Thoracic aorta (tissue), 2 donors: ENCODE measurements at places on chromosomes 4 and X.
A peak's percentile ranks its signal among the peaks of the same experiment; 100 is the strongest.

- H3K27me3 ChIP-seq: no peaks in the 10 kb centered on the region
- H3K27ac ChIP-seq: no peak overlapping the region
- no peak overlapping the region for H3K4me3 ChIP-seq
- DNase-seq: no peak
- H3K4me1 ChIP-seq: peaks cover 25% of the 10 kb centered on the region
Measured at GRCh38 chr4:159185591-159186023, 82.7 kb downstream of the RAPGEF2 start.

DNA sequence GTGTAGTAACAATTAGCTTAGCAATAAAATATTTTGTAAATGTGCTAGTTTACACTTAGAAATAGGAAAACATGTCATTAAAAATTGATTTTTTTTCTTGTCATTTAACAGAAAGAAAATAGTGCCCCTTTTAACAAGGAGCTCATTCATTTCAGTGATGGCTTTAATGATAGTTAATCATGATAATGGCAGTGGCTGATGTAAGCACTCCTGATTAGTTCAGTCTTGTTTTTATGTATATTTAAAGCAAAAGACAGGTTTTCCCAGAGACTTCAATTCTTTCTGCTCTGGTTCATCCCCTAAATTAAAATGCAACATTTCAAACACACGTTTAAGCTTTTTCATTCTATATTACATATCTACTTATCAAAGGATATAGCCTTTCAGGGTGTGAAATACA is 1039.5 kb upstream of the PCDH7 start:
- no peaks in the 10 kb centered on the region for H3K36me3 ChIP-seq
- H3K4me3 ChIP-seq: no peak overlapping the region
- H3K27ac ChIP-seq: no peak overlapping the region

DNA sequence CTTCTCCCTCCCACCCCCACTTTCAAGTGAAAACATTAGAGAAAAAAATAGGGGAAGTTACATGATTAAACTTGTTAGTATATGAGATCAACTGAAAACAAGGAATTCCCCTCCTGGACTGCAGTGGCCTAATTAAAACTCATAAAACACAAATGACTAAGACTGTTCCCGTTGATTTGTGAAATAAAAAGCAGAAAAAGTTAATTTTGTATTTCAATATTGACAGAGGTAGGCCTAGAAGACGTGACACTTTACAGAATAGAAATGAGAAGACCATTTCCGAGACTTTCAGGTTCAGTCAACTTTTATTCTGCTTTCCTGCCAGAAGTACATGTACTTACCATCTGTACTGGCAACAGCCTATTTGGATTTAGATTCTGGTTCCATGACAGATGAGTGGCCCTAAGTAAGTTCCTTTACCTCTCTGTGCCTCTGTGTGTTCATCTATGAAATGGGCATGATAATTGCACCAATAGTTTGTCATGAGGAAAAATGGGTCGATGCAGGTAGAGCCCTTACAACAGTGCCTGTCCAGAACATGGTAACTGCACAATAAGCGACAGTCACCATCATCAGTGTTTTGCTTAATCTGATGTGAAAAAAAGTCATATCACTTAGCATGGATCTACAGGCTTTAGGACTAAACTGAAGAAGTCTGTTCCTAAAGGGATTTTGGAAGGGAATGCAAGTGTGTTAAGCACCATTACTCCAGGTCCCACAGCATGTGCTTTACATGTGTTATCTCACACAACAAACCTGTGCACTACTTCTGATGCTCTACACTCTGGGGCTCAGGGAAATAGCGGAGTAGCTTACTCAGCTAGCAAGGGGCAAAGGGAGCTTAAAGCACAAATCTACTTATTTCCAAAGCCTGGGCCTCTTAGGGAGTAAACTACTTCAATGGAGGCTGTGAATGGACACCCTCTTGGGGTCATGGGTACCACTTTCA is 562.3 kb upstream of the DIPK2B start:
- H3K27me3 ChIP-seq: no peaks in the 10 kb centered on the region
- no peak for DNase-seq
- H3K36me3 ChIP-seq: no peaks in the 10 kb centered on the region
- no peak overlapping the region for H3K4me3 ChIP-seq

- H3K4me3 ChIP-seq: no peak overlapping the region
- H3K27me3 ChIP-seq: no peaks in the 10 kb centered on the region
- no peak for DNase-seq
- H3K4me1 ChIP-seq: peaks cover 5% of the 10 kb centered on the region
- H3K27ac ChIP-seq: no peak overlapping the region
Measured at GRCh38 chr4:113603911-113604310, 157.6 kb downstream of the CAMK2D start.

DNA sequence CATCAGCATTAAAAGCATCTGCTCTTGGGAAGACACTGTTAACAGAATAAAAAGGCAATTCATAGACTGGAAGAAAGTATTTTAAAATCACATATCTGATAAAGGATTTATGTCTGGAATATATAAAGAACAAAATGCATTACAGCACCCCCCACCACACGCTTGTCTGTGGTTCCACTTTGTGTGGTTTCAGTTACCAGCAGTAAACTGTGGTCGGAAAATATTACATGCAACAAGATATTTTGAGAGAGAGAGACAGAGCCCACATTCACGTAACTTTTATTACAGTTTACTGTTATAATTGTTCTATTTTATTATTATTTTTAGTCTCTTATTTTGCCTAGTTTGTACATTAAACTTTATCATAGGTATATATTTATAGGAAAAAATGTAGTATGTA is 21.2 kb upstream of the PDE6B start:
- H3K4me1 ChIP-seq: no peaks in the 10 kb centered on the region
- H3K4me3 ChIP-seq: no peak overlapping the region
- no peaks in the 10 kb centered on the region for H3K36me3 ChIP-seq
- no peak overlapping the region for H3K27ac ChIP-seq
- no peak for DNase-seq

DNA sequence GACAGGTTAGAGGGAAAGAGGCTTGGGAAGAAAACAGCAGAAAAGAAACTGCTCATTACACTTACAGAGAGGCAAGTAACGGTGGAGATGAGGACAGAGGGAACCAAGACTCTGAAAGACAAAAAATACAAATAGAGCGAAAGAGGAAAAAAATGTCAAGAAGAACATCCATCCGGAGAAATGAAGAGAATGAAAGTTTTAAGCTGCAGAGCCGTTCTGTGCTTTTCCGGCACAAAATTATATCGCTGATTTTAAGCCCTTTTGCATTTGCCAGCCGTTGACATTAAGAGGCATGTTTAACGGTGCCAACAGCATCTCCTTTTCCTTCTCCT is 236 bp downstream of the PCDH10 start:
- no peak for DNase-seq
- H3K27ac ChIP-seq: peak overlapping the region; percentile 86
- H3K4me1 ChIP-seq: no peaks in the 10 kb centered on the region
- no peaks in the 10 kb centered on the region for H3K36me3 ChIP-seq

DNA sequence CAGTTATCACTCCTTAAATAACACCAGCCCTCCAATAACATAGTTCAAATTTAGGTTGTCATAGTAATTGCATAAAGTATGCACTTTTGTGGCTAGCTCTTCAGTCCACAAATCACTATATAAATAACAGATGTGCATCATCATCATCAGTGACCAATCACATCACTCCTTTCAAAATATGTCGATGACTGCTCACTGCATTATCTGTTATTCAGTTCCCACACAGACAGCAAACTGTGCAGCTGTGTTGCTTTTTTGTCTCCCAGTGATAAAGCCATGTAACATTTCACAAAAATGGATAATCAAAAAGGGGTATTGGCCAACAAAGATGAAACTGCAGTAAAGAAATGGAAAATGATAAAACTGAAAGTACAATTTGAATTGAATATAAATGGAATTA is 205.4 kb downstream of the DCLK2 start:
- no peak for DNase-seq
- H3K27me3 ChIP-seq: no peaks in the 10 kb centered on the region
- H3K27ac ChIP-seq: no peak overlapping the region
- no peaks in the 10 kb centered on the region for H3K4me1 ChIP-seq
- no peaks in the 10 kb centered on the region for H3K36me3 ChIP-seq
- no peak overlapping the region for H3K4me3 ChIP-seq

GRCh38 chr4:154877110-154877760 is 96.2 kb downstream of the RBM46 start:
- H3K27me3 ChIP-seq: no peaks in the 10 kb centered on the region
- no peaks in the 10 kb centered on the region for H3K4me1 ChIP-seq
- no peak overlapping the region for H3K27ac ChIP-seq
- DNase-seq: no peak
- H3K4me3 ChIP-seq: no peak overlapping the region
- H3K36me3 ChIP-seq: no peaks in the 10 kb centered on the region

- no peak overlapping the region for H3K4me3 ChIP-seq
- H3K27ac ChIP-seq: no peak overlapping the region
- no peaks in the 10 kb centered on the region for H3K4me1 ChIP-seq
Measured at GRCh38 chr4:32840461-32841189, 2120.5 kb downstream of the PCDH7 start.

GRCh38 chr4:5165420-5166369 is 114.4 kb downstream of the STK32B start:
- H3K36me3 ChIP-seq: no peaks in the 10 kb centered on the region
- H3K4me3 ChIP-seq: no peak overlapping the region
- no peak overlapping the region for H3K27ac ChIP-seq
- no peaks in the 10 kb centered on the region for H3K4me1 ChIP-seq
- no peak for DNase-seq
- H3K27me3 ChIP-seq: no peaks in the 10 kb centered on the region

DNA sequence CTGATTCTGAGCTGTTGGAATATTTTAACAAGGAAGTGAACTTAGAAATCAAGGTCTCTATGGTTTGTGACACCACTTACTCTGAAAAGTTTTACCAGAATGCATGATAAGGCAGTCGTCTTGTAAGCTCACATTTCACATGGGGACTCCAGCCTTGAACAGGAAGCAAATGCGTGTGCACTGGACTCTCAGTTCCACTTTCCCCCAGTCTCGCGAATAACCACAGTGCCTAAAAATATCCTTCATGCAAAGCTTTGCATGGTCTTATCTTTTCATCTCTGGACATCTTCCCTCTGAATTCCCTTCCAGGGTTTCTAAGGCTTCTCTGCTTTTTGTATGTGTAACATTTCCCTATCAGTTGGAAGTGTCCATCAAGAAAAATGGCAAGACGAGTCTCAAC is 581.8 kb downstream of the NLGN4X start:
- H3K27ac ChIP-seq: no peak overlapping the region
- no peaks in the 10 kb centered on the region for H3K36me3 ChIP-seq
- no peak overlapping the region for H3K4me3 ChIP-seq
- no peaks in the 10 kb centered on the region for H3K27me3 ChIP-seq
- DNase-seq: no peak
- H3K4me1 ChIP-seq: no peaks in the 10 kb centered on the region

GRCh38 chrX:123685232-123685631 is 47.6 kb downstream of the THOC2 start:
- no peaks in the 10 kb centered on the region for H3K4me1 ChIP-seq
- no peak overlapping the region for H3K4me3 ChIP-seq
- DNase-seq: no peak
- H3K27me3 ChIP-seq: no peaks in the 10 kb centered on the region
- no peaks in the 10 kb centered on the region for H3K36me3 ChIP-seq

DNA sequence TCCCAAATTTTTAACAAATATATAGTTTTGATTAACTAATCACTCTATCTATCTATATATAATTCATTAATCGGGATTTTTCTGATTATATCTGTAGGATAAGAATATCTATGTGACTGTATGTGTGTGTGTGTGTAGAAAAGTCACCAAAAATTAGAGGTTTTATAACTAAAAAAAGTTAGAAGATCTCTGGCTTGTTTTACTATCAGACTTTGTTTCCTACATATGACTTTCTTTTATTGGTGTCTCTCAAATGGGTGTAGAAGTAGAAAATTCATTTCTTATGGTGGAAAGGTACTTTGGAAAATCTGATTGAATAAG is 26.7 kb upstream of the TMPRSS11D start:
- no peaks in the 10 kb centered on the region for H3K27me3 ChIP-seq
- DNase-seq: no peak
- H3K36me3 ChIP-seq: no peaks in the 10 kb centered on the region
- no peak overlapping the region for H3K4me3 ChIP-seq

GRCh38 chr4:76736414-76736813 is 161.5 kb downstream of the SOWAHB start:
- H3K36me3 ChIP-seq: peaks cover 32% of the 10 kb centered on the region
- peaks cover 75% of the 10 kb centered on the region for H3K4me1 ChIP-seq
- no peak for DNase-seq
- H3K27me3 ChIP-seq: no peaks in the 10 kb centered on the region
- H3K27ac ChIP-seq: peak overlapping the region; percentile 98

DNA sequence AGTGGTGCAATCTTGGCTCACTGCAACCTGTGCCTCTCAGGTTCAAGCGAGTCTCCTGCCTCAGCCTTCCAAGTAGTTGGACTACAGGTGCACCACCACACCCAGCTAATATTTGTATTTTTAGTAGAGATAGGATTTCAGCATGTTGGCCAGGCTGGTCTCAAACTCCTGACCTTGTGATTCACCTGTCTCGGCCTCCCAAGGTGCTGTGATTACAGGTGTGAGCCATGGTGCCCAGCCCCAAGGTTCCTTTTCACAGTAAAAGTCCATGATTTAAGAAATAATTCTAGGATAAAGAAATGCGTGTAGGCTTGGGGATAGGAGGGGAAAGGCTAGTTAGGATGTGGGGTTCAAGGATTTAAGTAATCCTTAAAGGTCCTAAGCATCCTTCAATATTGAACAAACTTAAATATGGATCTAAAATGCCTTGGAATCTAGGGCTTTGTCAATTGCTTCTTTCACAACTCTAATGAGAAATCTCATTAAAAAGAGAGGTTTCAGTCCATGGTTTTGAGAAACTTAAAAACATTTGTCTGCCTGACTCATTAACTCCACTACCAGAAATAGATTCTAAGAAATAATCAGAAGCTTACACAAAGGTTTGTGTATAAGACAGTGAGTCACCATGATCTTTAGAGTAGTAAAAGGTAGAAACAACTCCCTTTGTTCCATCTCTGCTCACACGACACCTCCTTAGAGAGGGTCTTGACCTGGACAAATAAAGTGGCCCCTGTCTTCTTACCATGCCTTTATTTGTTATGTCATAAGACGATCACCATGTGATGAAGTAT is 203.2 kb downstream of the PTTG2 start:
- no peaks in the 10 kb centered on the region for H3K27me3 ChIP-seq
- H3K4me3 ChIP-seq: no peak overlapping the region
- DNase-seq: no peak
- H3K4me1 ChIP-seq: peaks cover 12% of the 10 kb centered on the region
- H3K27ac ChIP-seq: no peak overlapping the region
- no peaks in the 10 kb centered on the region for H3K36me3 ChIP-seq

DNA sequence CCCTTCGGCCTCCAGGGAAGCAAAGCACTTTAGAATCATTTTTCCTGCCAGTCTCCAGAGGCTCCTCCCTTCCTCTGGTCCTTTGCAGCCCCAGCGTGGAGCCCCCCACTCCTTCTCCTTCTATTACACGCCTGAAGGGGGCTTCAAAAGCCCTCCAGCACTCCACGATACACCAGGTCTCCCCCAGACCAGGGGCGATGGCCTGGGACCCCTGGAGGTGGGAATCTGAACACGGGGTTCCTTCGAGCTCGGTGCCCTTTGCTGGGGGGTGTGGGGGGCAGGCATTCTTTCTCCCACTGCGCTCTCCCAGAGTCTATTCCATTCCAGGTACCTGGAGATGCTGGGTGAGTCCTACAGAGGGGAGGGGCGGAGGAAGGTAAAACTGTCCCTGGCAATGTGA is 97.6 kb downstream of the HMX1 start:
- DNase-seq: no peak
- H3K27me3 ChIP-seq: no peaks in the 10 kb centered on the region
- H3K27ac ChIP-seq: no peak overlapping the region
- no peaks in the 10 kb centered on the region for H3K4me1 ChIP-seq
